ENCODE measurements at places on chromosomes 2 and 18.
A peak's percentile ranks its signal among the peaks of the same experiment; 100 is the strongest.

GRCh38 chr18:52312346-52312745 is 27.7 kb upstream of the DCC start:
- DNase-seq = no peak

DNA sequence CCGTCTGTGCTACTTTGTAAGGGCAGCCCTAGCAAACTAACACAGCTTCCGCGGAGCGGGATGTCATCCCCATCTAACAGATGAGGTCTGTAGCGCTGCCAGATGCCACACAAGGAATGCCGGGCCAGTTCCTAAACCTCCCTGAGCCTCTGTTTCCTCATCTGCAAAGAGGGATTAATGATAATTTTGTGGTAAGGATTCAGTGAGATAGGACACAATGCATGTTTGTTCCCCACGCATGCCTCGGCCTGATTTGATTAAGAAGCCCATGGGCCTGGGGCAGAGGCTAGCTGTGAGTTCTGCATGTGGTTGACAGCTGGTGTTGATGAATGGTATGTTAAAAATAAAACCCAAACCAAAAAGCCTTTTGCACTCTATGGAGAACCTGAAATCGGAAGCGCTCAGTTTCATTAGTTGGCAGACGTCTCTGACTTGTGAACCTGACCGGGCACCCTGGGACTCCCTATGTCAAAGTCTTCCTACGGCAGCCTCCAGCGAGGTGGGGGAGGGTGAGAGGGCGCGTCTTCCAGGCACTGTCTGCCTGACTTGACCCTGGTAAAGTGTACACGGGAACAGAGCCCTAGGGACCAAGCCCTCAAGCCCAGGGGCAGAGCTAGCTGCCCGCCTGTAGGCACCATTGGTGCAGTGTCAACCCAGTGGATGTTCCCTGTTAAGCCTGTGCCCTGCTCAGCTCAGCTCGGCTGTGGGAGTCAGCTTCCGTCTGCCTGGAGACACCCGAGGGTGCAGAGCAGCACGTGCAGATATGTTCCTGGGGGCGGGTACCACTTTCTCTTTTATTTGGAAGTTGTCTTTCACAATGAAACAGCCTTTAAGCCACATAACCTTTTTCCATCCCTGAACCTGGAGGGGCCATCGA is 14.8 kb upstream of the INHBB start:
- DNase-seq = no peak

GRCh38 chr2:197499594-197500502 is at the start of the genes HSPD1 and HSPE1:
HSPD1 (minus strand) TSS chr2:197499840; CDS start chr2:197498848, 992 bp downstream.
HSPE1 (plus strand) TSS chr2:197500379; CDS start chr2:197500437, 58 bp downstream.
- peak; percentile 100 for DNase-seq

GRCh38 chr2:154908327-154908726 is 209.8 kb downstream of the KCNJ3 start:
- no peak for DNase-seq

DNA sequence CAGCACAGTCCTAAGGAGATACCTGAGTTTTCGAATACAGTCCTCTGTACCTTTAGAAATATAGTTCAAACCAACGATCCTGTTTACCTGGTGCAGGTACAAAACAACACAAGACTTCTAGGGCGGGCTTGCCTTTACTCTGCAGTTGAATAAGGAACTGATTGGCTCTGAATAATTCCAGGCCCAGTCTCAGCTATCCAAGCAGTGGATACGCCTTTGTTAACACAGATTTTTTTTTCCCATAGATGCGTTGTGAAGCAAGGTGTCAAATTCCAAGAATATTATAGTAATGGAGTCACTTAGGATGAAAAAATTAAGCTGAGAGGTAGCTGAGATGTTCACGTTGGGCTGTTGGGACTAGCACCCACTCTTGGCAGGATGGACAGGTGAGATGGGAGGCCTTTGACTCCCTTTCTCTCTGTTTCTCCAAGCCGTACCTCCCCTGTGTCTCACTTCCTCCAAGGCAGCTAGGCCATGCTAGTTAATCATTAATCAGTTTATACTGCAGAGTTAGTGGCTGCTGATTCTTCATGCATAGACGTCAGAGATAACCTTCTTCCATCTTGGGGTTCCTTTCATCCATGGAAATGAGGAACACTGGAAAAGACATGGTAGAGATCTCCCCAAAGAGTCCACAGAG is 380.8 kb upstream of the ACVR2A start:
- DNase-seq = no peak

DNA sequence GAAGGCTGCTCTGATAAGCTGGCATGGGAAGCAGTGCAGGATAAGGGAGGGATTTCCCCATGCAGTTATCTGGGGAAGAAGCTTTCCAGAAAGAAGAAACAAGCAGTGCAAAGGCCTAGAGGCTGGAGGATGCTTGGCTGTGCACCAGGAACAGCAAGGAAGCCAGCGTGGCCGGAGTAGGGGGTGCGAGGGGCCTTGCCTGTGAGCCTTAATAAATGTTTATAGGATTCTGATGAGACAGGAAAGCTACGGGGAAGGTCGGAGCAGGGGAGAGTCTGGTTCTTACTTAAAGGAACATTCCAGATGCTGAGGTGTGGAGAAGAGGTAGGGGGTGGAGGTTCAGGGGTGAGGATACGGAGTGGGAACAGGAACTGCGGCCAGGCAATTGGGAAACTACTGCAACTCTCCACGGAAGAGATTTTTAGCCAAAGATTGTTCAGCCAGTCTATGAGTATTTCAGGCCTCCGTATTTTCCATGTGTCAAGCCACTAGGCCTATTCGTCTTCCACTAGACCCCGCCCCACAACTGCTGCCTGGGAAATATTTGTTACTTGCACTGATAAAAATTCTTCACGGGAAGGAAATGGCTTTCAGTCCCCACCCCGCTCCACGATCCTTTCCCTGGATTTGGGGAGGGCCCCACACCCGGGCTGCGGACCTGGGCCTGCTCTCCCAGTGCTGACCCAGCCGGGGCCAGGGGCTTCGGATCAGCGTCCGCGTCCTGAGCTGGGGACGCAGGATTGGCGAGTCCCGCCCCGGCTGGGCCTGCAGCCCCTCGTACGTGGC is 516 bp downstream of the EIF2AK2 start:
- DNase-seq = no peak

- no peak for DNase-seq
These were observed 14.6 kb upstream of the ACOXL start for GRCh38 chr2:110717734-110718133.

DNA sequence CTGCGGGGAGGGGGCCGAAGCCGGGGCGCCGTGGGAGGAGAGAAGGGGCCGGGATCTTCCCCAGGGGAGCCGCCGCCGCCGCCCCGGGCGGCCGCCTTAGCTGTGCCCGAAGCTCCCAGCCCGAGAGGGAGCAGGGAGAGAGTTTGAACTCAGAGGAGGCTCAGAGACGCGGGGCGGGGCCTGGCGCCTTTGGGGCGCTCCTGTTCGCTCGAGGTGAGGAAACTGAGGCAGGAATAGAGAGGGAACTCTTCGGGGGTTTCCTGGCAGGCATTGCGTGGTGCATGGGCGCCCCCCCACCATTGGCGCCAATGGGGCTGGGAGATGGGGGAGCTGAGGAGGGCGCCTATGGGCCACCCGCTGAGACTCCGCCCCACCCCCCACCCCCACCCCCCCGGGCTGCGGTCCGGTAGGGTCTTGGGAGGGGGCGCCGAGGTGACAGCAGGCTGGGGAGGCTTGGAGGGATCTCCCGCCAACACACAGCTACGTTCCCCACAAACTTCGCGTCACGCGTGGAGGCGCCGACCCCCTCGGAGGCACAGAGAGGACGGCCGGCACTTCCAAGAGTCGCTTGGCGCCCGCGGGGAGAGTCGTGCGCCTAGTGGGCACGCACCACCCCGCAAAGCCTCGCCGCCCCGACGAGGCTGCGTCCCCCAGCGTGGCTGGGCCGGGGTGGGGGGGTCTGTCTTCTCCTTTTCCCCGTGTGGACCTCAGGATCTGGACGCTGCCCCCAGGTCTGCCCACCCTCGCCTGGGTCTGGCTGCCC is 680 bp downstream of the CTDSP1 start:
- DNase-seq = no peak

GRCh38 chr18:37489998-37490397 is 75.6 kb downstream of the CELF4 start:
- no peak for DNase-seq

GRCh38 chr2:212154477-212154878 is 384.1 kb downstream of the ERBB4 start:
- DNase-seq = no peak

- DNase-seq = no peak
These were observed 100.1 kb downstream of the WDPCP start for GRCh38 chr2:63488118-63488713.

DNA sequence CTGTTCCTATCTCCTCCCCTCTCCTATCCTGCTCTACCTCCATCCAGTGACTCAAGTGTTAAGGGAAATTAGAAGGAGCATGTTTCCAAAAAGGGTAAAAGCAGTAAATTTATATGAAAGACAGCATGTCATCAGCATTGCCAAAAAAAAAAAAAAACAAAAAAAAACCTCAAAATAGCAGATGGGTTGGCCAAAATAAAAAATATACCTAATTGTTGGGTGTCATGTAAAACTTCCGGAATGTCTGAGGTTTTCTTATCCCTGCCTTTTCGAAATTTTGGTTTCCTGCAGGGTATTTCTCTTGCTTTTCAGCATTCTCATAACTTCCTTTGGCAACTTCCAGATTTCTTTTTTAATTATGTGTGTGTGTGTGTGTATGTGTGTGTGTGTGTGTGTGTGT is 241.6 kb upstream of the FN1 start:
- no peak for DNase-seq

- no peak for DNase-seq
These were observed 181.0 kb downstream of the C1D start for GRCh38 chr2:67881816-67882215.

- DNase-seq = no peak
These were observed 161.5 kb downstream of the TGIF1 start for GRCh38 chr18:3611313-3612090.

GRCh38 chr2:203532957-203533658 is 2.0 kb downstream of the RAPH1 start:
- DNase-seq = no peak

DNA sequence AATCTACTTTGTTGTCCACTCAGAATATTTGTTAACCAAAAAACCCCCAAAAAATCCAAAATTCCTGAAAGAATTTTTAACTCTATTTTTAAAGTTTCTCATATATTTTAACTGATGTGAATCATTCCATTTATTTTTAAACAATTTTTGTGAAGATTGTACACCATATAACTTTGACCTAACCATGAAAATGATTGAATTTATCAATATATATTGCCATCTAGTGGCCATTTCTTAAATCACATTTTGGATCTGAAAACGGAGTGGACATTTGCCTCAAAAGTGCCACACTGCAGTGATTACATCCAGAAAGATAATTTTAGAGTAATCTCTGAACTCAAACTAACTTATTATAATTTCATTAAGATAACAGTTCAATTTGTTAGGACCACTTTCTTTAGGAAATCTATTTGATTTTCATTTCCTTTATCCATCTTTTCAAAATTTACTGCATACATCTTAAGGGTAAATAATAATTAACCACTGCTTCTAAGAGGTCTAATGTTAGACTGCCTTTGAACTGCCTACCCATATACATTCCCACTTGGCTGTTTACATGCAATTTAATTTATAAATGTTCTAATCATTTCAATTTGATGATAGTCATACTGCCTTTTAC is 71.1 kb downstream of the DSC3 start:
- no peak for DNase-seq

GRCh38 chr2:54271843-54272627 is 16.0 kb upstream of the TSPYL6 start:
- DNase-seq = no peak

- no peak for DNase-seq
These were observed 16.2 kb downstream of the SETBP1 start for GRCh38 chr18:44696892-44697291.

DNA sequence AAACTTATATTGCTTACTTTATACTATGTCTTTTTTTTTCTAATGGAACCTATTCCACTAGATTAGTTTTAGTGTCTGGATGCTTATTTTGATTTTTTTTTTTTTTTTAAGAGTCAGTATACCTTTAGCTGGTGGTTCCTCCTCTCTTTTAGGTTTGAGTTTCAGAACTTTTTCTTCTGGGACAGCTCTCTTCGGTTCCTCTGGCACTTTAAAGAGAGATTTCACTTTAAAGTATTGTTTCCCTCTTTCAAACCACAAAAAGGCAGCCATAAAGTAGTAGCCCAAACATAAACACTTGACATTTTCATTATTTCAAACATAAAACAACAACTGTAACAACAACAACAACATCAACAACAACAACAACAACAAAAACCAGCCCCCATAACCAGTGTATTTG is 123.3 kb downstream of the TTN start:
- DNase-seq = no peak

- no peak for DNase-seq
These were observed 104.9 kb downstream of the TRABD2A start for GRCh38 chr2:84776011-84776410.

DNA sequence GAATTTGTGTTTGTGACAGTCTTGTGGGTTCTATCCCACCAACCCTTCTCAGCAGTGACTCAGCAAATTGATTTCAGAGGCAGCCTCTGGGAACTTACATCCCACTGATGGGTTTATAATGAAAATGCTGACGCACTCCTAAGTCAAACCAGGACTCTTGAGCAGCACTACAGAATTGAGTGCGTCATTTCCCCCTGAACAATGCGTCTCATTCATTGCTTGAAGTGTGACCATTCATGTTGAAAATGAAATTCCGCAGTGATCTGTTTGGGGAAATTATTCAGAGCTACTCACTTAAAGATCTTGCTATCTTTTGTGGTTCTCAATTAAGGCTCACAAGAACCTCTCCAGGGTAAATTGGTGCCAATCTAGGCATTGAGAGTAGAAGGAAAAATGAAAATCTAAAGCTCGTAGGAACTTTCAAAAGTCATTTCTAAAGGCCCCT is 417.7 kb upstream of the SLC14A2 start:
- no peak for DNase-seq

- no peak for DNase-seq
These were observed 193.2 kb upstream of the HNMT start for GRCh38 chr2:137771064-137771463.

DNA sequence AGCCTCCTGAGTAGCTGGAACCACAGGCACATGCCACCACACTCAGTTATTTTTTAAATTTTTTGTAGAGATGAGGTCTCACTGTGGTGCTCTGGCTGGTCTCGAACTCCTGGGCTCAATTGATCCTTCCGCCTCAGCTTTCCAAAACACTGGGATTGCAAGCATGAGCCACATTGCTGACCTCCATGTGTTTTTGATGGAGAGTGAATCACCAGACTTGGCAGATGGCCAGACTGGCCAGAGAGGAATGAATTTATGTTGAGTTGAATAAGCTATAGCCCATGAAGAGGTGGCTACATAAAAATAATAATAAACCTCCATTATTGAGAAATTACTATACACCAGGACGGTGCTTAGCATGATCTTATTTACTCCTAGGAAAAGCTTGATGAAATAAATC is 91.5 kb downstream of the MREG start:
- DNase-seq = no peak

- DNase-seq = no peak
These were observed 29.9 kb upstream of the TANK start for GRCh38 chr2:161130354-161130753.

- no peak for DNase-seq
These were observed 1064.1 kb upstream of the CNTNAP5 start for GRCh38 chr2:122960759-122961641.
